ENCODE measurements at places on chromosomes 1 and 21.
A peak's percentile ranks its signal among the peaks of the same experiment; 100 is the strongest.

- no peak for DNase-seq
Observed at GRCh38 chr1:156654700-156655099, 12.8 kb downstream of the BCAN start.

GRCh38 chr1:7940034-7940433, 605 bp downstream of the TNFRSF9 start:
- no peak for DNase-seq

GRCh38 chr21:39136711-39137110, 46.5 kb downstream of the PSMG1 start:
- DNase-seq, result no peak

GRCh38 chr21:25296252-25296651, 311.0 kb downstream of the MRPL39 start:
- no peak for DNase-seq

DNA sequence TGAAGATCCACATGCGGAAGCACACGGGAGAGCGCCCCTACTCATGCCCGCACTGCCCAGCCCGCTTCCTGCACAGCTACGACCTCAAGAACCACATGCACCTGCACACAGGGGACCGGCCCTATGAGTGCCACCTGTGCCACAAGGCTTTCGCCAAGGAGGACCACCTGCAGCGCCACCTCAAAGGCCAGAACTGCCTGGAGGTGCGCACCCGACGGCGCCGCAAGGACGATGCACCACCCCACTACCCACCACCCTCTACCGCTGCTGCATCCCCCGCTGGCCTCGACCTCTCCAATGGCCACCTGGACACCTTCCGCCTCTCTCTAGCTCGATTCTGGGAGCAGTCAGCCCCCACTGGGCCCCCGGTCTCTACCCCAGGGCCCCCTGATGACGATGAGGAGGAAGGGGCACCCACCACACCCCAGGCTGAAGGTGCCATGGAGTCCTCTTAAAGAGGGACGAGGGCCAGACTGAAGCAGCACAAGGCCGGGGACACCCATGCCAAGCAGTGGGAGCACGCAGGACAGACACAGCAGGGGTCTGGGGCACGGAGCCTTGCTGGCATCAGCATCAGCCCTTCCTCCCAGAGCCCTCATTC, 13.7 kb downstream of the ZBTB7B start:
- no peak for DNase-seq

DNA sequence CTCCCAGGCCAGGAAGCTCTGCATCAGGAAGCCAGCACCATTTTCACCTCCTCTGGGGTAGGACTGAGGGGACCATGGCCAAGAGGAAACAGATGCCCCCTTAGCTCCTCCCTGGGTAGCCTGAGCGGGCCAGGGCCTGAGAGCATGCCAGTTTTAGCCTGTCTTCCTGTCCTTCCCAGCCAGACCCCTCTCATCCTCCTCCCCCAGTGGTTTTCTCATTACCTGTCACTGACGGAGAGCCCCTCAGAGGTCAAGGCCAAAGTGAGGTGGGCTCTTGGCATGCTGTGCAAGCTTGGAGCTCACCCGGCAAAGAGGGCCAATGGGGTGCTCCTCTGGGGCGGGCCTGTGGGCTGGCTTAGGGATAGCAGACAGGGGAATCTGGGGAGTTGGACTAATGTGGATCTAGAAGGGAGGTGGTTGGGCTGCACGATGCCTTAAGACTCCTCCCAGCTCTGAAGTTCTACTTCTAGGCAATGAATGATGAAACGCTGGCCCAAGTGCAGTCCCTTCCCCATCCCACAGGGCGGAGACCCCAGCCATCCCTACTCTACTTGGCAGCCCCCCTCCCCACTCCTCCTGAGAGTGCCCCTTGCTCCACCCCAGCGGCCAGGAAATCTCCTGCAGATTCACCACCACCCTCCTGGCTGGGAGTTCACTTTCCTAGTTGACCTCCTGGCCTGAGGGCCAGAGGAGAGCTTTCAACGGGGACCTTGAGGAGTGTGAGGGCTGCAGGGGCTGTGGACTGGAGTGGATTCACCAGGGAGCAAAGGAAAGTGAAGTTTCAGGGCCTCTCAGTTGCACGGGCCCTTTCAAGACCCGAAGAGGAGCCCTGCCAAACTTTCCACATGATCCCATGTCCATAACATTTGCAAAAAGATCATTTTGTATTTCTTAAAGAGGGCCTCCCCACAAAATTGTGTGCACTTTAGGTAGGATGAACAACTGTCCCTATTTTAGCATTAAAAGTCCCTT, 9.4 kb upstream of the LMNA start:
- no peak for DNase-seq

GRCh38 chr1:183027791-183028190, 4.6 kb downstream of the LAMC1 start:
- no peak for DNase-seq

DNA sequence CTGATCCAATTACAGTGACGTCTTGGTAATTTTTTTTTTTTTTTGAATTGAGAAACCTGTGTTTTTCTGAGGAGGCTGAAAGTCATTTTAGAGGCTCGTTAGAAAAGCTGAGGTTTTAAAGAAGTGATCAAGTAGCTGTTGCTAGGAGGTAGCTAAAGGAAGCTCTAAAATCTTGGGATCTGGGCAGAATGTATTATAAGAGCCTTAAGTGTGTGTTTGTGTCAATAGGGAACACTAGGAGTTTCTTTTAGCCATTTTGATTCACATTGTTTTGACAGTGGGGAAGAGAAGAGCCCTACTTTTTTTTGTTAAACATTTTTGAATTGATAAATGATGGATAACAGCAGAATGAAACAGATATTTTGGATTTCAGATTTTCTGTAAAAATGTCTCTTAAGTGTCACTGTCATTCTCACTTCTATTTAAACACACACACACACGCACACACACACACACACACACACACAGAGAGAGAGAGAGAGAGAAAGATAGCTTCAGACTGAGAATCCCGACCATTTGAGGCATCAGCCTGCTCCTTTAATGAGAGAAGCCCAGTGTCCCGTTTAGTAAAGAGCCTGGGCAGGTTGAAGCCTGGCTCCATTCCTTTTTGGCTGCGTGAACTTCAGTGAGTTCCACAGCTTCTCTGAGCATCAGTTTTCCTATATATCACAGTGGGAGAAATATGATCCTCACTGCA, 79.1 kb upstream of the GPR88 start:
- no peak for DNase-seq

DNA sequence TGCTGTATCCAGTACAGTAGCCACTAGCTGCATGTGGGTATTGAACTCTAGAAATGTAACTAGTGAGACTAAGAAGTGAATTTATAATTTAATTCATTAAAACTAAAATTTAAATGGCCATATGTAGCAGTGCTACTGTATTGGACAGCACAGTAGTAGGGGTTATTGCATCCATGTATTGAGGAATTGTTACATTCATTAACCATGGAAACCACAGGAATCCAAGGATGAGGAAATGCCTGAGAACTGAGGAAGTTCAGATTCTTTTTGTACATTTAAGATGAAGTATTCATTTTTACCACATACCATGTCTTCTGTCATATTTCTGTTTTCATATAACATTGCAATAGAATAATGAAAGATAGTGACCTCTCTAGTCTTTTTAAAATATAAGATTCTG, 2.6 kb downstream of the MTF2 start:
- DNase-seq, result no peak

DNA sequence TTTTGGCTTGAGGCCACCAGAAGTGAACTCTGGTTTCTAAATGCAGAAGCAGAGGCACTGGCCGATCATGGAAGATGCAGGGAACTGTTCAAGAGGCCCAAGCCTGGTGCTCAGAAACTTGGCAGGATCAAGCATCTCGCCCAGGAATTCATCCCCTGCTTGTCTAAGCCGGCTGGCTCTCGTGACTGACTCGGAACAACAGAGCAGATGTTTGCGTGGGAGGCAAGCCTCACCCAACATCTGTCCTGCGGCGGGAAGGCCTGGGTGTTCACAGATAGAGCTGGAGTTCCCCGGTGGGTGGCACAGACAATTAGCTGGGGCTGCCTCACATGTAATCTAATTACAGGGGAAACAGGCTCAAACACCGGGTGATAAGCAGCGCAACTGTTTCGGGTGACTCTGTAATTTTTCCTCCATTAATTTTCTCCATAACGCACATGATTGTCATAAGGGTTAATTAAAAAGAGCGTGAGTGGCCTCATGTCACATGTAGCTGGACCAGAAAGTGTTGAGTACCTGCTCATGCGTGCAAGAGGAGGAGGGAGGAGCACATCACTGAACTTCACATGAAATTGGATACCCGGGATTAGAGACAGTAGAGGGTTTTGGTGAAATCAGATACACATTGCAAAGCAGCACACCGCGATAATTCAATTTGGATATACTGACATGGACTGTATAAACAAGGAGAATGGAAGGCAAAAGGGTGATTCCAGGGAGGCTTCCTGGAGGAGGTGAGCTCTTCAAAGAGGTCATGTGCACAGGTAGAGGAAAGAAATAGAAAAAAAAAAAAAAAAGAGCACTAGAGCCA, 180.0 kb downstream of the ETS2 start:
- DNase-seq, result peak; percentile 10

GRCh38 chr21:15659753-15660422, 69.9 kb upstream of the USP25 start:
- DNase-seq, result no peak

GRCh38 chr1:15251857-15252835, 5.1 kb downstream of the FHAD1 start:
- DNase-seq, result no peak

- no peak for DNase-seq
Observed at GRCh38 chr1:225580238-225581099, 72.5 kb downstream of the ENAH start.

Data from CD4-positive, alpha-beta T cell treated with Interleukin-4 for 4 hours (primary cell).